ENCODE measurements at places on chromosomes 16 and 17.

DNA sequence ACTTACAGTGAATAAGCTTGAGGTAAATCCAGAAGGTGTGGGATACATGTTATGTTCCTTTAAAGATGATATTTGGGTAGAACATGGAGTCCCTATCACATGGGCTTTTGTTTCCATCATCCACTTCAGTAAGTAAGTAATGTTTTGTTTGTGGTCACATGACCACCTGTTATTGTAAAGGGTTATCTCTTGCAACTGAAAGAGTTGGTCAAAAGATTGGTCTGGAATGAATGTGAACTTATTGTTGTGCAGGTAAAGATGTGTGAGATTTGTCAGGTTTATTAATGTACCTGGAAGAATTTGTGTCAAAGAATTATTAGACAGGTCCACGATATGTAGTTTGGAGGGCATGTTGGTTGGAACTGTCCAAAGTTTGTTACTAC lies 1.6 kb downstream of the OMG start:
- DNase-seq: no peak

- no peak for DNase-seq
Observed at GRCh38 chr17:31857920-31858641, 963 bp downstream of the COPRS start.

DNA sequence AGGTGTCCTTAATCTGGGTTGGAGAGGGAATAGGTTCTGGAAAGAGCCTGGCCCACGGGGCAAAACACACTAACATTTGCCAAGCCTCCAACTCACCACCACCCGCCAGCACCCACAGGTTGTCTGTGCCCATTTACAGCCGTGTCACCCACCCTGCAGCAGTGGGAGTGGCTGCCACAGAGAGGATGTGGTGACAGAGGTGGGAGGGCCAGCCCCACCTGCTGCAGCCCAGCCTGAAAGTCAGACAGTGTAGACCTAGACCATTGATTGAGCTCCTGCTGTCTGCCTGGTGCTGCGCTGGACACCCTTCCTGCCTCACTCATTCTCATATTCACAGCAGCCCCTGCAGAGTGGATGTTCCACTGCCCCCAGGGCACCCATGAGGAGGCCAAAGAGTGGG lies 44.7 kb downstream of the IL21R start:
- DNase-seq: no peak

DNA sequence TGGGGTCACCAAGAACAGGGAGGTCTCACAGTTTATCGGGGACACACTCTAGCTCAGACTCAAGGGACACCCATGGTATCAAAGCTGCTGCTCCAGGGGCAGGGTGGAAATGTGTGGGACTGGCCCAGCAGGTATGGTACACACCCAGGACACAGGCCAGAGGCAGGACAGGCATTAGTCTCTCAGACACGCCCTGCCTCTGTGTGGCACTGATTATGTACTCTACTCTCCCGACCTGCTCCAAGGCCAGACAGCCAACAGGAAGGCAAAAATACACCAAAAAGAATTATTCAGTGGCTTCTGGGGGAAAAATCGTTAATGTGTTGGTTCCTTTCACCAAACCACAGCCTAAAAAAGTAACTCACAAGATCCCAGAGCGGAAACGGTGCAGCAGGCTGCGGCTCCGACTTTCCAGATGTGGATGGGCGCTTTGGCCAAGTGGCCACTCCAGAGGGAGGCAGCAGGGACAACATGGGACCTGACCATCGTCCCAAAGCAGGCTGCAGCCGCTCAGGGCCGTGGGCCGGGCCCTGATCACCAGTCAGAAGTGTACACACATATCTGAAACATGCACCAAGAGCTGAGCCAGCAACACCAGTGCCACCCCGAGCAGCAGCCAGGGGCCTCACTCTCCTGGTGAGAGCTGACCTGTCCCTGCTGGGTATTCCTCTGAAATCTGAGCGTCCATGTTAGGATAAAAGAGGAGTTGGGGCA lies 1.0 kb upstream of the SIRT7 start:
- no peak for DNase-seq

DNA sequence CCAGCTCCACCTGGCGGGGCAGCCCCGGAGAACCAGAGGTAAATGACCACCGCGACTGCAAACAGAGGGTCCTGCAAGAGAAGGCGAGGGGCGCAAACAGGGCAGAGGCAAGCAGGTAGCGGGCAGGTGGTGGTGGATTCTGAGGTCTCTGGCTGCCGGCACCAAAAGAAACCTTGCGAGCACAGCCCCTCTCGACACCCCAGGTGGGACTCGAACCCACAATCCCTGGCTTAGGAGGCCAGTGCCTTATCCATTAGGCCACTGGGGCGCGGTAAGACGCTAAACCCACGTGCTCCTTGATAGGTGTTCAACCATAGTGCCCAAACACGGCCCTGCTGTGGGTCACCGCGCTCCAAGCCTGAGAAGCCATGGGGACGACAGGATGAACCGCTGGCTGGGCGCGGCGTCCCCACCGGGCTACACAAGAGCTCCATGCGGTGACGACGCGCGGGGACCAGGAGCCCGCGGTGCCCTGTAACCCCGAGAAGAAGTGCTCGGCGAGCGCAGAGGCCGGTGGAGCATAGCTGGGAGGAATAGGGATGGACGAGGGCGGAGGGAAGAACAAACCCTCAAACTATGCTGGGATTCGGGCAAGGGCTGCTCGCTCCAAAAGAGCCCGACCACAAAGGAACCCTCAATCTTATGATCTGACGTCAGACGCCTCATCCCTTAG lies 12.4 kb downstream of the ATP5PD start:
- DNase-seq: peak; percentile 89

- no peak for DNase-seq
Observed at GRCh38 chr17:13967416-13967815, 101.9 kb upstream of the COX10 start.

- no peak for DNase-seq
Observed at GRCh38 chr17:14437176-14437575, 136.3 kb downstream of the HS3ST3B1 start.

DNA sequence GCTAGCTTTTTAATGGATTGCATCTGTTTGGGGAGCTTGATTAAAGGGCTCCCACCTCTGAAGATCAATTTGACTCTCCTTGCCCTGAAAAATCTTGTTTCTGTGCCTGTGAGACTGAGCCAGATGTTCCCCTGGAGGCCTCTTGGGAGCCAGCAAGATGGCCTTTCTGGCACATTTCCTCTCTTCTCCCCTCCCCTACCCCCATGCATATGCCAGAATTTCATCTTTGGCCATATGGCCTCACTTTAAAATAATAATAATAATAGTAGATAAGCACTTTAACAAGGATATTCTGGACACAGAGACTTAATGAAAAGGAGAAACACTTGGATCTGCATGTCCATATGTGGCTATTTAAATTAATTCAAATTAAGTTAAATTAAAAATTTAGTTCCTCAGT lies 144.1 kb upstream of the CES5A start:
- DNase-seq: no peak

DNA sequence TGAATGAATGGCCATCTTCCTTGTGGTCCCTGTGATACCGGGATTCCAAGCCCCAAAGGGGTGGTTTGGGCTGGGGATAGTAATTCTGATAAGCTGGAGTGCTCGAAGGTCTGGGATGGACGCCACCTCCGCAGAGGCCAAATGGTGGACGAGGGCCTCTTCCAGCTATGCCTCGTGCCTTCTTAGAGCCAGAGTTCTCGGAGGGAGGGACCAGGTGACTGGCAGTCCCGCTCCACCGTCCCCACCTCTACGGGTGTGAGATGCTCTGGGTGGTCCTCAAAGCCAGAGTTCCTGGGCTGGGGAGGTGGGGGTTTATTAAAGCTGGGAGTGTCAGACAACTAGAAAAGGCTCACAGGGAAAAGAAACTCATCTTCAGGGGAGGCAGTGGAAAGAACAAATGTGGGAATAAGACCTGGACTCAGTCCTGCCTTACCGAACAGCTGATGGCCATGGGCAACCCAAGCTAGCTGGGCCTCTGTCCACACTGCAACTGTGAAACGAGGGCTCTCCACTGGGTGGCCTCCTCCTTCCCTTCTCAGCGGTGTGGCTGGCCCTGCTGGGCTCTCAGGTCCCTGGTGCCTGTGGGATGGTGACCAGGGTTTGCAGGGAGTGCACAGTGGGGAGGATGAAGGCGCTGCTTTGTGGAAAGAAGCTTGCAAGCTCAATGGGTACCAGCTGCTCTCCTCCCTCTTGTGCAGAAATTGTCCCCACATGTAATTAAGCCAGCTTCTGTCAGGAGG lies 75.2 kb downstream of the N4BP1 start:
- DNase-seq: no peak

GRCh38 chr17:80859002-80859941 lies 132.4 kb upstream of the CHMP6 start:
- no peak for DNase-seq

DNA sequence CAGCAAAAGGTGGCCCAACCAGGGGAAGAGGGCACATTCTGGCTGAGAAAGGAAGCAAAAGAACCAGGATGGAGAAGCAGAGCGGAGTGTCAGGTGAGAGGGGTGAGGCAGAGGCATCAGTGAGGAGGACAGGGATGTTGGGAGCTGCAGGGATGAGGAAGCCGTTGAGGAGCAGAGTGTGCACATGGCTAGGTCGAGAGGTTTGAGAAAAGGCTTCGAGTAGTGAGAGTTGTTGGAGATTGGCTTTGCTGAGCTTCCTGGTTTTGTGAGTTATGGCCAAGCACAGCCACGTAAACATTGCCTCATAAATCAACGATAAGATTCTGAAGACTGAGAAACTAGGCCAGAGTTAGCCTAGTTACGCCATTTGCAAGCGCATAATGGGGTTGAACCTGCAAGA lies 26.9 kb downstream of the DNAH2 start:
- no peak for DNase-seq

DNA sequence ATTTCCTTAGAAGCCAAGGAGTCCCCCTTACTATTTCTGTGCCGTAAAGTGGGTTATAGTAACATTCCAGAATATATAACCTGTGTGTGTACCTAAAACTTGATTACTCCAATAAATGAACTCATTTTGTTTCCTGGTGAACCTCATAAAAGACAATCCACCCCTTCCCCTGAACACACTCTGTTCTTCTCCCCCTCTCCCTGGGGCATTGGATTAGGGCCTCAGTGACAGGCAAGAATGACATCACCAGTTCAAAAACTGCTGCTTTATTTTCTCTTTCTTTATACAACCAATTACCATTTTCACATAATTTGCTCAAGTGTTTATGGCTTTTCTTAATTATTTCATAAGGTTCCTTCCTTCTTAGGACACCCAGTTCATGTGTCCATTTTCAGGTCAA lies 17.4 kb downstream of the AARSD1 start:
- no peak for DNase-seq

DNA sequence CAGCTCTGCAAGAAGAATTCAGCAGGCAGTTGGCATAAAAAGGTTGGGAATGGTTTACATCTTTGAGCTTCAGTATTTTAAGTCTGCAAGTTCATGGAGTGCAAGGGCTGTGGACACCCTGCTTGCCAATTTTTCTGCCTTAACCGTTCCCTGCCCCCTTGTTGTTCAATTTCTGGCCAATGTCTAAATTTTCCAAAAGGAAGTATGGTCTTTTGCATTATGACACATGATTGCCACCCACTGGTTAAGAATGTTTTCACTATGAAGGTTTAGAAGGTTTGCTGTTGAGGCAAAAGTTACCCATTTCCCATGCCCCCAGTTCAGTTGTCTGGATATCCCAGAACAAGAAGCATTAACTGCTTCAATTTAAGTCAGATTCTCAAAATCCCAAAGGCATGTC lies 441.9 kb downstream of the CDH13 start:
- DNase-seq: no peak

- peak; percentile 69 for DNase-seq
Observed at GRCh38 chr16:57994778-57995177, 5.7 kb downstream of the ZNF319 start.

DNA sequence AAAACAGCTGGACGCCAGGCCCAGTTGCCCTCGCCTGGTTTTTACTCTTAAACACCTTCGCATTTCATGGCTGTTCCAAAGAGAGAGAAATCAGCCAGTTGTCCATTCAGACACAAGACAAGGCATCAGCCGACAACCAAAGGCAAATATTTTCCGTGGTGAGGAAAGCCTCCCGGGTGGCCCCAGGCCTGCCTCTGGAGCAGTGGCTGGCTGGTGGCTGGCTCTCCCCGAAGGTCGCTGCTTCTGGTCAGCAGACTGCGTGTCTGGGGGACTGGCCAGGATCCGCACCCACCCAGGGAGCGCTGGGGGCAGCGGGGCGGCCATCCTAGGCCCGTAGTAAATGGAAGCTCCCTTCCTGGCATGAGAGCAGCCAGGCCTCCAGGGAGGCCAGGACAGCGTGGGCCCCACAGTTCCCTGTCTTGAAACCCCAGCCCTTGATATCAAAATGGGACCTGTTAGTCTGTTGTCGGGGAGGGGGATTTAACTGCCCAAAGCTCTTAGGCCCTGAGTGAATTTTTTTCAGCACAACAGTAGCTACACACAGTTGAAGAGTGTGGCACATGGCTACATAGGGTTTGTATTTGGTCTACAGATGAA lies 57.7 kb downstream of the SREBF1 start:
- no peak for DNase-seq

DNA sequence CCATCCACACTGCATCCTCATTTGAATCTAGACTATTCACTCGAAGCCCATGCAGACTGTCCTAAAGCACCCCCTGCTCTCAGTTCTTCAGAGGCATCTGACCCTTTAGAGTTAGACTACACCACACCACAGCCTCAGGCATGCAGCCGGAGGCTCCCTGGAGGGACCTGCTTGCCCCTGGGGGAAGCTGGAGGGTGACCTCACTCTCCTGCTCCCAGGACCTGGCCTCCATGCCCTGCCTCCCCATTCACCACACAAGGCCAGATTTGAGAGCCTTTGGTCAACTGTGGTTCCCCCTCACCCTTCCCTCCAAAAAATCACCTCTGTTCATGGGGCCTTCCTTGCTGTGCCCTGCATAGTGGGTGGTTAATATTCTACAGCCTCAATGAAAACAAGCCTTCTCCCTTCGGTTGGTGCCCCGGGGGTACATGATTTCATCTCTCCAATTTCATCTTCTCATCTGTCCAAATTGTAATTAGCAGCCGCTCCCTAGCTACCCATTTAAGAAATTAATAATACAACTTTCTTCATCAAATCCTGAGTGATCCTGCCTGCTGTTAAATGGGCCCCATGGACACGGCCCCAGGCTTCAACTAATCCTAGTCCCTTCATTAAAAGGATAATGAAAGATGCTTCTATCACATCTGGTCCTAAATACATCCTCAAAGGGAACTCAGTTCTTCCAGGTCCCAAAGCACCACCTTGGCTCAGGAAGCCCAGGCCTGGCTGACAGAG lies 24.4 kb downstream of the ABCC12 start:
- no peak for DNase-seq

- peak; percentile 77 for DNase-seq
Observed at GRCh38 chr16:84643180-84643583, 5.1 kb upstream of the KLHL36 start.
